NCI-H1417 (cell line): ENCODE measurements at places on chromosomes 11 and 22.

GRCh38 chr11:10701982-10702381 is 8.4 kb upstream of the IRAG1 start:
- DNase-seq = no peak

- DNase-seq = no peak
These were observed 46.8 kb upstream of the KCNQ1OT1 start for GRCh38 chr11:2746401-2747247.

DNA sequence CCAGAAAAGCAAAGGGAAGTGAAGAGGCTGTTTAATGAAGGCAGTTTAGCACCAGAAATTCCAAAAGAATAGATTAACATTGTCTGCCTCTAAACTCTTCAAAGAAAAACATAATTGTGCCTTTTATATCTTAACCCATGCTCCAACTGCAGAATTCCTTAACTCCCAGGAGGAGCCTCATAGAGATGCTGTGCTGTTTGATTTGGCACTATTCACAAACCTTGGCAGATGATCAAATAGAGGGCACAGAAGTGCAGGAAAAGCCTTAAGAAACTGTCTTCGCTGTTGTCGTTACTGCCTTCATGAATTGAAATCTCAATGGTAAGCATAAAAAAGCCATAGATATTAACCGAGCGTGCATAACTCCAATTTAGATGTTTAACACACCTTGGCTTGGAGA is 124.1 kb upstream of the MPPED2 start:
- DNase-seq = no peak

GRCh38 chr22:36374603-36375024 is 13.2 kb downstream of the MYH9 start:
- no peak for DNase-seq

DNA sequence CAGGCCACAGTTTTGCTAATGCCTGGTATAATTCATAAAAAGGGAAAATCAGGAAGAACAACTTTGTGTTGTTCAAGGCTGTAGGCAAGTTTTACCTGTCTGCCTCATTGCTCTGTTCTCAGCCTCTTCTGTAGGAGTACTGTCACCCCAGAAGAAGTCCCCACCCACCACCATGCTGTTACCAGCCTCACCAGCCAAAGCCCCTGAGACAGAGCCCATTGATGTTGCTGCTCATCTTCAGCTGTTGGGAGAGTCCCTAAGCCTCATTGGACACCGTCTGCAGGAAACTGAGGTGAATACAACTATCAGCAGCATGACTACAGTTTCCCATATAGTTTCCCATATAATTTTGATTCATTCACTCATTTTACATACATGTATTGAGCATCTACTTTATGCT is 11.6 kb upstream of the TOM1 start:
- DNase-seq = no peak

GRCh38 chr11:66497206-66497605 is 13.2 kb upstream of the BBS1 start:
- no peak for DNase-seq

- no peak for DNase-seq
These were observed 79.7 kb upstream of the SHISAL1 start for GRCh38 chr22:44392446-44392921.

- DNase-seq = peak; percentile 37
These were observed 34.2 kb downstream of the DDX10 start for GRCh38 chr11:108698844-108699642.

- no peak for DNase-seq
These were observed 3.0 kb downstream of the PKP3 start for GRCh38 chr11:396948-397548.

DNA sequence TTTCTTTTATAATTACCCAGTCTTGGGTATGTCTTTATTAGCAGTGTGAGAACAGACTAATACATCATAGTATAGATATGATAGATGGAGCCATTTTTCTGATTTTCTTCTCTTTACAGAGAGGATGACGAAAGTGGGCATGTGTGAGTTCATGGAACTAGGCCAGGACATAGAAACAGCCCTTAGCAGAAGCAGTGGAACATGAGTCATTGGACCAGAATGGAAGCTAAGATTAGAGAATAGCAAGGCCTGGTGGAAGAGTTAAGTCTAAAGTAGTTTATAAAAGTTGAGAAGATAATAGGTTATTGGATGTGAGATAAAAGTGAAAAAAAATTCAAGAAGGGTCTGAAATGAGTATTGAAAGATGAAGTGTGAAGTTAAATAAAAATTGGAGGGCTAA is 97.0 kb upstream of the MPPED2 start:
- DNase-seq = no peak

DNA sequence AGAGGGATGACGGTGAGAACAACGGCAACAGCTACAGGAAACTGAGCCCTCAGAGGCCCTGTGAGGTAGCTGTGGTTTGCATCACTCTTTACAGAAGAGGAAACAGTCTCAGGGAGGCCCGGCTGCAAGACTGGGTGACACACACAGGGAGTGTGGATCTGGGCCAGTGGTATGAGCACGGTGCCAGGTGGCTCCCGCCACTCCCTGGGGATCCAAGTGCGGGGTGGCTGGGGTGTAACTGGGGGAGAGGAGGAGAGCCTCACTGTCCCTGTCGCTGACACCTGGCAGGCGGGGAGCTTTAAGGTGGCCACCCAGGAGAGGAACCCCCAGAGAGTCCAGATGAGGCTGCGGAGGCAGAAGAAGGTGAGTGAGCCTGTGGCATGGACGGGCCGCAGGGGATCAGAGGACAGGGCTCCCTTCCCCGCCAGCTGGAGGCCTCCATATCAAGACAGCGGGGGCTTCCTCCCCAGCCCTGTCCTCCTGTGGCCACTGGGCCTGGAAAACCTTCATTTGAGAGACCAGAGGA is 5.6 kb downstream of the RGL4 start:
- no peak for DNase-seq

- no peak for DNase-seq
These were observed 4.3 kb downstream of the LRFN4 start for GRCh38 chr11:66861038-66861773.

DNA sequence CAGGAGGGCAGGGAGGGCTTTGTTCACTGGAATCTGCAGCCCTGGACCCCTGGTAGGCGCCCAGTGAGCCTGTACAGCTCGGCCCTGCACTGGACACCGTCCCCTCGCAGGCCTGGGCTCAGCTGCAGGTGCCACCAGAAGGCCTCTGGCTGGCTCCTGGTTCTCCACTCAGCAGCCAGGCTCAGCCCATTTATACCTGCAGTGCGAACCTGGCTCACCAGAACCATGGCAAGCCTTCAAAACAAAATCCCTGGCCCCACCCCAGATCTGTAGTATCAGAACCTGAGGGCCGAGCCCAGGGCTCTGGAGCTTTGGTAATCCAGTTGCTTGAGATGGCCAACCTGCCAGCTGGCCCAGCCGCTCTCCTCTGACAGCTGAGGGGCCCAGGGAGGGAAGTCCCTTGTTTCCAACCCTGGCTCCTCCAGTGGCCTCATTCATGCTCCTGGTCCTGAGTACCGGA is 870 bp upstream of the FREY1 start:
- DNase-seq = no peak

GRCh38 chr11:7332962-7333361 is 81.3 kb downstream of the SYT9 start:
- DNase-seq = no peak

DNA sequence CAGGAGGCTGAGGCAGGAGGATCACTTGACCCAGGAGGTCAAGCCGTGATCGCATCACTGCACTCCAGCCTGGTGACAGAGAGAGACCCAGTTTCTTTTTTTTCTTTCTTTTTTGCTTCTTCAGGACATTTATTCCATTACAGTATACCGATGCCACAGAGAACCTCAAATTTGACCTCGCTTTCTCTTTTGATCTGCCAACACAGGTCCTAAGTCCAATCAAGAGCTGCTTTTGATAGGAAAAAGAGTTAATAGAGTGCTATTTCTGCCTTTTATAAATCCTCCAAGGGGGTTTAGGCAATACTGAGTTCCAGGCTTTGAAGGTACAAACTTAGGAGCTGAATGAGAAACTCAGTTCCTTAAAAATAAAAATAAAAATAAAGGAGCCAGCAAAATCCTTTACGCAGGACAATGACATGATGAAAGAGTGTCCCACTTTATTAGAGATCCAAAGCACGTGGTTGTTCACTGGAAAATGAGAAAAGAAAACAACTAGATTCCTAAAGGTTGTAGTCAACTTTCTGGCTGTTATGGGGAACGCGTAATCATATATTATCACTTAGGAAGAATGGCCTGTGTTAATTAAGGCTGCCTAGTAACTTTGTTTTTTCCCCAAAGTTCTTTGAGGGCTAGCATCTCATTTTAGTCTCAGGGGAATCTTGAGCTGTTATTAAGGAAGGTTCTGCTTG is 27.2 kb downstream of the FADD start:
- DNase-seq = no peak

GRCh38 chr11:47915783-47916182 is 64.6 kb upstream of the PTPRJ start:
- DNase-seq = no peak

GRCh38 chr11:74866557-74866956 is 82.3 kb downstream of the XRRA1 start:
- DNase-seq = no peak

DNA sequence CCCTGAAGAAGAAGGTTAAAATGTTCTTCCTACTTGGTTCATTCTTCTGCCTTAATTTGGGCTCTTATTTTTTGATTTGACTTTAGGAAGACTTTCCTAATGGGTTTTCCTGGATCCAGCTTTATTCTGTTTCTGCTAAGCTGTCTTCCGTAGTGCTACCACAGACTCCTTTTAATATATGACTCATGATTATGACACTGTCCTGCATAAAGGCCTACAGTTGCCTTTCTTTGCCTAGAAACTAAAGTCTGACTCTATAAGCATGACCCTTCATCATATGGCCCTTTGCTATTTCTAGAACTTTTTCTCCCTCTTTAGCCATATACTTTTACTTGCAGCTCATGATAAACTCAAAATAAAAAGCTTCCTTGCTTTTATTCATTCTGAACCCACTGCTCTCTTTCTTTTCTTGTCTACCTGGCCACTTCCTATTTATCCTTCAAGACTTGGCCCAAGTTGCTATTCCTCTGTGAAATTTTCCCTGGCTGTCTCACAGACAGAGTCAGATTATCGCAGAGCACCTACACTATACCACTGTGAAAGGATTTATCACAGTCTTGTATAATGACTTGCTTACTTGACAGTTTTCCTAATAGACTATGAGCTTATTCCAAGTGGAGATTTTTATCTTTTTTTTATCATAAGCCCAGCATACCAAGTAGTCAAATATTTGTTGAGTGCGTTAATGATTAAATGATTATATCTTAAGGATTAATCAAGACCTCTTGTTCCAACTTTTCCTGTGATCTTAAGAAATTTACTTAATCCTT is 24.7 kb downstream of the TBCEL start:
- DNase-seq = no peak

- no peak for DNase-seq
These were observed 102.6 kb downstream of the CSNK2A3 start for GRCh38 chr11:11250470-11250869.

DNA sequence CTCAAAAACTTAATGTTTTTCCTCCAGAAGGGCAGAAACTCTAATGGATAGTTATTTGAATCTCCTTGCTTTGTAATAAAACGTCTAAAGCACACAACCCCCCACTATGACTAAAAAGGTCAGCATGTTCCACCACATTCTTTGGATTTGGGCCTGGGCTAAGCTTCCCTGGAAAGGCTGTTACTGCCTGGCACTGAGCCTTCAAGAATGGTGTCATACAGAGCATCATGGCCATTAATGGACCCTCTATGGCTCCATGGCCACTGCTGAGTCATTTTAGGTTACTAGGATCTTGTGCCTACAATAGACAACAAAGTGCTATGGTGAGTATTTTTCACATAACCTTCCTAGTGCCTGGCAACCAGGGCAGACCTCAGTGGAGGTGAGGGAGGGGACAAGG is 242.6 kb upstream of the FAT3 start:
- DNase-seq = no peak

DNA sequence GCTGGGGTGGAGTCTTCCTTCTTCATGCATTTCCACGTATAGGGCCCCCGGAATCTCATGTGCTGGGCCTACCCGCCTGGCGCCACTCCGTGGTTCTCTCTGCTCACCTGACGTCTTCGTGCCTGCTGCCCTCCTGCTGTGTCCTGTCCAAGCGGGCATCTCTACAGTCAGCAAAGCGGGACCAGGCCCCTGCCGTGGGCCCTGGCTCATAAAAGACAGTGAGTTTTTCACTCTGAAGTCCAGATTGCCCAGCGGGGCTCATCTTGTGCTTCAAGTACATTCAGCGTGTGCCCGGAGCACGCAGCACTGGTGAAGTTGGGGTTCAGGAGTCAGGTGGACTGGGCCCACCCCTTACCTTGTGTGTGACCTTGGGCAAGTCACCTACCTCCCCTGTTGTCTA is 17.4 kb downstream of the C11orf24 start:
- no peak for DNase-seq

DNA sequence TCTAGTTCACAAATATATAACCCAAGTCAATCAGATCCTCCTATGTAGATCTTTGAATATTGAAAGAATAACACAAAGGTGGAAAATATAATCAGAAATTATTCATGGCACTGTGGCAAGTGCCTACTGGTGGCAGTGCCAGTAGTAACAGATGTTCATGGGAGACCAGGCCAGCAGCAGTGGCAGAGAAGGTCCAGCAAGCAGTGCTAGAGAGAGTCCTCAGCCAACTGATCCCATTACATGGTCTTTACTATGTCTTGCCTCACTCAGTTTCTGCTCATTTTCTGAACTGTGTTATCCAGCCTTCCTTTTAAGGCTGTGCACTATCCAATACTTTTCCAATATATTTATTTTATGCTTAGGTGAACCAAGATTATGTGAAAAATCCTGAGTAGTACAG is 124.9 kb downstream of the MRTFA start:
- no peak for DNase-seq

DNA sequence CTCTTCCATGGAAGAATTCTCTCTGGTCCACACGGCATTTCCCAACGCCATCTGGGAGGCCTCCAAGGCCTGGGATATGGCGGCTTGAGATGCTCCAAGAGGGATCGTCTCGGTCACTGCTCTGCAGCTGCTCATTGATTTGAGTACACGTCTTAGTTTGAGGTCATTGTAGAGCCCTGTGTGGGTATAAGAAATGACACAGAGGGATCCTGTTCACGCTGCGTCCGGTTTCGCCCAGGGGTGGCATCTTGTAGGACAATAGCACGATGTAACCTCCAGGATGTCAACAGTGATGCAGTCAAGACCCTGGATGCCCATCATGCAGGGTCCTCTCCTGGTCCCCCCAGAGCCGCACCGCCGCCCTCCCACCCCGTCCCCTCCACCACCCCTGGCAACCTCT is 564.6 kb downstream of the BRD1 start:
- no peak for DNase-seq

DNA sequence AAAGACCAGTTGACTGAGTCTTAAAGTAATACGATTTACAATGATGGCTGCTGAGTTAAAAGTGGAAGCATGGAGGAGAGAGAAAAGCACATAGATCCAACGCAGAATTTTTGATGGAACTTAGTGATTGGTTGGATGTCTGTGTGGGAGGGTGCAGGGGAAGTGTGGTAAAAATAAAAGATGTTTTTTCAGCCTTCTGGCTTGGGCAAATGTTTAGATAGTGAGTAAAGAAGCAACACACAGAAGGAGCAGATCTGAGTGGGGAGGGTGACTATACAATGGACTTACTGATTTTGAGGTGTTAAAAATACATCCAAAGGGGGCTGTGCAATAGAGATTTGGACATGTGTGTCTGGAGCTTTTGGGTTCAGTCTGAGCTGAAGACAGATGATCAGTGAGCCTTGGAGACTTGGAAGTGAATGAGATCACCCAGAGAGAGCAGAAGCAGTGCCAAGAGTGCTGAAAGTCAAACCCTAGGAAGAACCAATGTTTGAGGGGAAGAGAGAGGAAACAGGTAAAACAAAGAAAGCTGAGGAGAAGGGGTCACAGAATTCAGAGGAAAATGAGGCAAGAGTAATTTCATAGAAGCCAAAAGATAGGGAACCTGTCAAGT is 8.6 kb downstream of the GRIA4 start:
- no peak for DNase-seq
